ENCODE measurements at places on chromosomes 12 and 14.

- DNase-seq = no peak
These were observed 1.1 kb downstream of the TAOK3 start for GRCh38 chr12:118371321-118372282.

- DNase-seq = no peak
These were observed 1.2 kb downstream of the ALDH1L2 start for GRCh38 chr12:105083031-105083430.

DNA sequence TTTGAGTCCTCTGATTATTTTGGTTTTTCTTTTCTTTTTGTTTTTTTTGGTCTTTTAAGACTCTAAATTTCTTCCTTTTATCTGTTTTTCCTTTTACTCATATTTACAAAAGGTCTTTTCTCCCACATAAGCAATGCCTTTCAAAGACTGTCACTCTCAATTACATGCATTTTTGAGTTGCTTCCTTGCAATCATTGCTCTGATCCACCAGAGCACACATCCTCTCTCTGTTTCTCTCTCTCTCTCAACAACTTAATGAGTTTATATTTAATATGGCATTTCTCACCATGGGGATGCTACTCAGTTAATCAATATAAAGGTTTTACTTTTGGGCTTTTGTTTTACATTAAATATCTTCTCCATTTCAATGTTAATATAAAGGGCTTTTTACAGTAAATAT, 62.7 kb upstream of the OR10AD1 start:
- DNase-seq = no peak

DNA sequence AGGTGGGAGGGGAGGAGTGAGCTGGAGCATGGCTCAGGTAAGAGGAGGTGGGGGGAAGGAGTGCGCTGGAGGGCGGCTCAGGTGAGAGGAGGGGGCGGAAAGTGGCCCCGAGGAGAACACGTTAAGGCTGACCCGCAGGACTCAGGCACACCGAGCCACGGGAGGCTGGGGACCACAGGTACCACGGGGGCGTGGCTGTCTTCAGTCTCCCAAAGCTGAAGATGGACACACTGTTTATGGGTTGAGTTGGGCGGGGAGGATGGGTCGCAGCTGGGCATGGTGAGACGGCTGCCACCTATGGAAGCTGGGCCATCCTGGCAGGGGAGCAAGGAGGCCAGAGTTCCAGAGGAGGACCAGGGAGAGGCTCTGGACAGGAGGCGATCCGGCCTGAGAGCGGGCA, 23.5 kb downstream of the UBR7 start:
- DNase-seq = no peak

DNA sequence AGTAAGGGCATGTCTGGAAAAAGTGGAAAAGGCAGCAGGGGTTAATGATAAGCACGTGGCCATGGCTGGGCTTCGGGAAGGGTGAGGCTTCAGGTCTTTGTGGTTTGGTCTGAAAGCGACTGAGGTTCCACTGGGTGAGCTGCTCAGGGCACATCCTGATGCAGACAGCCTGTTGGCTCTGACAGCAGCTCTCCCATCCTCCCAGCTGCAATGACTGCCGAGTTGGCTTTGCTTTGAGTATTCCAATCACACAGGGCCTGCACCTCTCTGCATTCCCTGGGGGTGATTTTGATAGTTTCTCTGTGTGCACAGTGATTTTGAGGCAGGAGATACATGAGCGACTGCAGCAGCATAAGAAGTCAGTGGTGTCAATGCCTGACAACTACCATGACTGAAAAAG, 390.7 kb downstream of the APAF1 start:
- no peak for DNase-seq

DNA sequence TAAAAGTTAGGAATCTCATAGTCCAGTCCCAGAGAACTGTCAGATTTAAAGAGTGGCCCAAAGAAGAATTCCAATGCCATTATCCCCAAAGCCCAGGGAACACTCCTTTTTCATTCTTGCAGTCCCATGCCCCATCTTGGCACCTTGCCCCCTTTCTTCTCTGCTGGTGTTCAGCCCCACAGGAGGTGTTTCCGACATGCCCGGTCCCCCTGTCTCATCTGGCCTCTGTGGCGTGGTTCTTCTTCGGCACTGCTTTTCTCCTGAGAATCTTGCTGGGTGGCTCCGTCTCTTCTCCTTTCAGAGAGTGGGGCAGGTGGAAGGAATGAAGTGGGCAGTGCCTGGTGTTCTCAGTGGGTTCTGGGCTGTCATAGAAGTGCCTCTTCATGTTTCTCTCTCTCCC, 64.7 kb downstream of the VCPKMT start:
- DNase-seq = no peak

DNA sequence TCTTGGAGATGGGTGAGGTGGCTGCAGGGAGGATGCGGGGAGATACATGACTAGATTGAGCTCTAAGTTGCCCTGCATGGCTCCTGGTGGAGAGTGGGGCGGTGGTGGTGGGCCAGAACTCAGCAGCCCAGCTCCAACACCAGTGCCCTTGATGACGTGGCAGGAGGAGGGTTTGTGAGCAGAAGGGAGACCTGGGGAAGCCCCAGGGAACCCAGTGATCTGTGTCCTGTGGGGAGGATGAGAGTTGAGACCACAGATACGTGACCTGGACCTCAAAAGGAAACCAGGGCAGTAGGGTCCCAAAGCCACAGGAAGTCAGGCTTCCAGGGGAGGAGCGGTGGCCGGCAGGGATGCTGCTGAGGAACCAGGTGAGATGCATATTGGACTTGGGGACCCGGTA, 989.1 kb upstream of the TMEM132C start:
- DNase-seq = peak; percentile 59

DNA sequence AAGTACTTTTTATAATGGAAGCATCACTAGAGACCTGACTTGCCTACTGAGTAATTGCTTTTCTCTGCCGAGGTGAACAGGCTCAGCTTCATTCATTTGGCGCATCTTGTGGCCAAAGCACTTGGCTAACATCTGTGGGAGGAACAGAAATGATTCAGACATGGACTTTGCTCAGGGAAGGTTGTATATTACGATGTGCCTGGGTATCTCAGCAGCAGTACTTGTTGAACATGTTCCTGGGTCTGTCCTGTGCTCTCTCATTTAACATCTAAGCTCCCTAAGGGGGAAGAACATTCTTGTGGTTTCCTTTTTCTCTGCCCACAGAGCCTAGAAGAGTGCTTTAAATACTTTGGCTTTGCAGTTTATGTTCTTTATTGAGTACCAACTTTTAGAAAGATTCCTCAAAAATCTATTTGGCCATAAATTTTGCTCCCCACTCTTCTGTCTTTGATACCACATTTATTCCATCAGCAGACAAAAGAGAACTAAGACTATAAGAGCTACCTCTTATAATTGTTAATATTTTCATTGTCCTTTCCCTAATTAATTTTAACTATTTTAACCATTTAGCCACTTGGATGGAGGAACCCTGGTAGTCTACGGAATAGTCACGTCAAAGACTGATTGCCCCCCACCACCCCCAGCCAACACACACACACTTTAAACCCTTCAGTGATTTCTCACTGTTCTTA, 101.2 kb upstream of the EGLN3 start:
- DNase-seq = peak; percentile 96

DNA sequence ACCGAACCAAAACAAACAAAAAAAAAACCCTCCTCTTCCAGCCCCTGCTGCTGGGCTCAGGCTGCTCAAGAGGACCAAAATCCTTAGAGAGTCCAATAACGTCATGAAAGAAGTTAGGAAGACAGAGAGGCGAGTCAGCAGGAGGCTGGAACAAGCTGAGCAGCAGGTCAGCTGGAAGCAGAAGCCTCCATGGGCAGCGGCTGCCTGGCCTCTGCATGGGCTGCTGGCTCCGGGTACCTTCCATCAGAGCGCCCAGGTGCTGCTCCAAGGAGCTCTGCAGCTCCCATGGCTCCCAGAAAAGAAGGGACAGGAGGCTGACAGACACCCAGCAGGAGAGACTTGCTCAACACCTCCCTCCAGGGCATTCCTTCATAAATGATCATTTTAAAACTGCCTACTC, 3.2 kb upstream of the KRT2 start:
- peak; percentile 50 for DNase-seq

GRCh38 chr12:14768823-14769405, 34.4 kb downstream of the WBP11 start:
- DNase-seq = peak; percentile 90

- DNase-seq = no peak
These were observed 15.0 kb upstream of the ACTN1 start for GRCh38 chr14:68994056-68994455.

- no peak for DNase-seq
These were observed 69.5 kb downstream of the LRIG3 start for GRCh38 chr12:58850826-58851225.

- peak; percentile 78 for DNase-seq
These were observed 22.7 kb downstream of the FRMD6 start for GRCh38 chr14:51674294-51675002.

DNA sequence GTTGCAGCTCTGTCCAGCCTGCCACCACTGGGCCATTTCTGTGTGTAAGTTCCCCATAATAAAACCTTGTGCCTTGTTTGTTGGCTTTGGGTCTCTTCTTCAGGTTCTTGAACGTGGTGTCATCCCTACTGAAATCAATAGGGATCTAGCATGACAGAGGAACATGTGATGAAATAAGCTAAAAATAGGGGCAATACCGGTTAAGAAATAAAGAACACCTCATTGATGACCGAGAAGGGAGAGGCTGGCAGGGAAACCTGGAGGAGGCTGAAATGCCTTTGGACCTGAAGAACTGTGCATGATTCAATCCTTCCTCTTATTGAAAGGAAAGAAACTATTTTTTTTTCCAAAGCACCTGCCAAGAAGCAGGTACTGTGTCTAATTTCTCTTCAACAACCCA, 172.3 kb downstream of the PPM1H start:
- DNase-seq = no peak

DNA sequence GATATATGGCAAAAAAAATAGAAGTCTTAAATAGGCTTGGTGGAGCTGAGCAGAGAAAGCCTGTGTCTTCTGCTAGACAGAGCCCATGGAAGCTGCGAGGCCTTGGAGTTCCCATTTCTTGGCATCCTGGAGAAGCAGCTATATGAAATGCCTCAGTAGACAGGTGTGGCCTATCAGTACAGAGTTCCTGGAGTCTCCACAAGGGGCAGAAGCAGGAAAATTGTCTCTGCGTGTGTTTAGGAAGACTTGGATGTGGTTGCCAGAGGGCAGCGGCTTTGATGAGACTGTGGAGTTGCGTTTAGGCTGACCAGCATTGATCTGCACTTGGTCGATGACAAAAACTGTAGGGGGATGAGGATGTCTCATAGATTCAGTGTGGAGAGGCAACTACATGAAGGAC, 334.5 kb upstream of the SEL1L start:
- no peak for DNase-seq

GRCh38 chr14:76828339-76829012, 2.3 kb downstream of the LRRC74A start:
- no peak for DNase-seq

GRCh38 chr12:117085318-117085947, 13.8 kb downstream of the TESC start:
- no peak for DNase-seq

DNA sequence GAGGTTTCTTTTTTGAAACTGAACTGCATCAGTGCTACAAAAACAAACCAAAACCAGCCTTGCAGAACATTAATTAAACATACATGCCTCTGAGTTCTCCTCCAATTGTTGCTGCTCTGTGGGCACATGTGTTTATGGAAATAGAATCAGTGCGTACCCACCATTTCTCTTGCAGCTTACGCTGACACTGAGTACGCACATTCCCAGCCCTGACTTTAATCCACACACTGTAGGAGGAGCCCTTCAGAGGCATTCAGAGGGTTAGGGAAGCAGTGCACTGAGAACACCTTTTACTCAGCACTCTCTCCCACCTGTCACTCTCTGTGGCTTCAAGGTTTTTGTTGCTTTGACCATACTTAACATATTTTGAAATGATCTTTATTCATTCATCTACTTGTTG, 250.5 kb upstream of the PWP1 start:
- no peak for DNase-seq

DNA sequence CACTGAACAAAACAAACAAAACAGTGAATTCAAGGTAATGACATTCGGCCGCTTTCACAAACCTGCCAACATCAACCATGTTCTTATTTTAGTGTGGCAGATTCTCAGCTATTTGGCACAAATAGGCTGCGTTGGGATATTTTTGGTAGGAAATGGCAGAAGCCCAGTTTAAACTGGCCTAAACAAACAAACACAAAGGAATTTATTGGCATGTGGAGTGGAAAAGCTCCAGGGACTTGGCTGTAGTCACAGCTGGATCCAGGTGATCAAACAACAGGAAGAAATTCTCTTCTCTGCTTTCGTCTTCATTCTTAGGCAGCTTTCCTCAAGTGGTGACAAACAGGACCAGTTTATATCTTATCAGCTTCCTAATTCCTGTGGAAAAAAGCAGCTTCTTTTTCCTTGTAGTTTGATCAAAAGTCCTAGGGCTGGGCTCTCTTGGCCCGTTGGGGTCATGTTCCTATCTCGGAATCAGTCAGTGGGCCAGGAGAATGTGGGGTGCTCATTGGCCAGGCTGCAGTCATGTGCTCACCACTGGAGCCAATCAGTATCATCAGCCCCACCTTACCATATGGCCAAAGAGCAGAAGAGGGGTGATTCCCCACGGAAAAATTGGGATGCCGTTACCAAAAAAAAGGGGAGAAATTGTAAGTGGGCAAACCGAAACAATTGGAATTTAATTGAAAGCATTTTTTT, 22.6 kb downstream of the C12orf75 start:
- DNase-seq = peak; percentile 27

GRCh38 chr12:54056110-54056509, 2.5 kb downstream of the HOXC4 start:
- no peak for DNase-seq

DNA sequence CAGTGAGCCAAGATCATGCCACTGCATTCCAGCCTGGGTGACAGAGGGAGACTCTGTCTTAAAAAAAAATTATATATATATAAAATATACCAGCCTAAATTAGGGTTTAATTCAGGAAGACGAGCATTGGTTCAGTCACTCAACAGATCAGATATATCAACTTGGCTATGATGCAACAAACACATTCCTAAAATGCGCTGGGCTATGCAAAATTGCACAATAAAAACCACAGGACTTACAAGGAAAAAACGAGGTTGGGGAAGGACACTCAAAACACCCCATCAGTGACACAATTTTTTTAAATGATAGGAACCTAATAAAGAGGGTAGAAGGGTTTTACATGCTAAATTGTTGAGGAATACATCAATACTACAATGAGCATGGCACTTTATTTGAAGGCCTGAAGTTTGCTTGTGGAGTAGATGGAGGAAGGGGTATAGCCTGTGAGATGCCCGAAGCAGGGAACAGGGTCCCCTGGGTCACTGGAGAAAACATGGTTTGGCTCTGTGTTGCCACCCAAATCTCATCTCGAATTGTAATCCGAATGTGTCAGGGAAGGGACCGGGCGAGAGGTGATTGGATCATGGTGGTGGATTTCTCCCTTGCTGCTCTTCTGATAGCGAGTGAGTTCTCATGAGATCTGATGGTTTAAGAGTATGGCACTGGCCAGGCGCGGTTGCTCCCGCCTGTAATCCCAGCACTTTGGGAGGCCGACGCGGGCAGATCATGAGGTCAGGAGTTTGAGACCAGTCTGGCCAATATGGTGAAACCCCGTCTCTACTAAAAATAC, 71.2 kb downstream of the TNFAIP2 start:
- peak; percentile 75 for DNase-seq

GRCh38 chr12:91040096-91040755, 17.6 kb downstream of the KERA start:
- DNase-seq = no peak
